Right forelimb (tissue), 1 donor: ENCODE measurements at places on chromosomes 7 and 10.

GRCh38 chr10:34139559-34139958, 675.5 kb downstream of the PARD3 start:
- DNase-seq, result no peak

DNA sequence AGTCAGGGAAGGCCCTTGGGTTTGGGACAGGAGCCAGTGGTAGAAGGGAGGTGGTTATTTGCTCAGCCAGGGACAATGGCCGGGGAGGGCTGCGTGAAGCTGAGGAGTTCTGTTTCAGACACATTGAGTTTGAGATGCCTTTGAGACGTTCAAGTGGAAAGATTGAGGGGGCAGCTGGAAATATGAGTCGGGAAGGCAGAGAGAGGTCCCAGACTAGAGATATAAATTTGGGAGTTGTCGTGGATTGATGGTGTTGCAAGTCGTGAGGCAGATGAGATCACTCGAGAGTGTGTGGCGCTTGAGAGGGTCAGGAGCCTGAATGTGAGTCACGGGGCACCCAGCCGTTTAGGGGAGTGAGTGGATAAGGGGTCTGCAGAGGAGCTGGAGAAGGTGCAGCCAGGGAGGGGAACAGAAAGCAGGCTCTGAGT, 73.3 kb downstream of the ZMIZ1 start:
- DNase-seq, result no peak

GRCh38 chr10:76459016-76459730, 1027.7 kb downstream of the LRMDA start:
- DNase-seq, result peak; percentile 49

GRCh38 chr7:25664593-25664992, 436.3 kb upstream of the NPVF start:
- DNase-seq, result no peak

DNA sequence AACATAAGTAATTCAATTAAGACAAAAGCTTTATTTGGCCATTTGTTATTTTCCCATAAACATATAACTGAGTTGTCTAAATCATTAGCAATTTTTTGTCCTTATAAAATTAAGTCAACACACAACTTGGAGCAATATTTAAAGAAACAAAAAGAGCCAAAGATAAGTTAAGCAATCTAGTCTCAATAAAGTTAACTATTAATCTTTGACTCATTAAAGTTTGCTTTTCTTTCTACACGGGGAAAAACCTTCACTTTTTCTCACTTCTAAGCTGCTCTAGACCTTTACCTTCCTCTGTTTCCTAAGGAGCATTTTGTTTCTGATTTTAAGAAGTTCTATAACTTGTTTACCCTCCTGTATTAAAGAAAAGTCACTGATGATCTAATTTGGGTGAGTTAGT, 867.1 kb upstream of the PHF14 start:
- no peak for DNase-seq

GRCh38 chr10:93199191-93199751, 125.6 kb downstream of the CYP26A1 start:
- DNase-seq, result peak; percentile 76

DNA sequence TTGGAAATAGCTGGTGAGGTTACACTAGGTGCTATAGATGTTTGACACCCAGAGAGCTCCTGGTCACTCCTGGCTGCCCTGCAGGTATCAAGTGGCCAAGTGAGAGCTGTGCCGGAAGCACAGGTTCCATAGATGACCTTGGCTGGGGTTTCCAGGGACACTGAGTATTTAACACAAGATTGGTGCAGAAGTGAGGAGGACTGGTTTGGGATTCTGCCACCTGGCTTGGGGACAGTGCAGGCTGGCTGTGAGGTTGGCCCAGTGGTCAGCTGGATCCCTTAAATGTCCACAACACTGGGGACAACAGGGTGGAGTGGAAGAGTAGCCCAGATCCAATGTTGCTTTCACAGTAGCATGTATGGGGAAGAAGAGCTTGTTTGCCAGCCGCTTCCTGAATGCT, 5.3 kb upstream of the ACHE start:
- DNase-seq, result no peak

DNA sequence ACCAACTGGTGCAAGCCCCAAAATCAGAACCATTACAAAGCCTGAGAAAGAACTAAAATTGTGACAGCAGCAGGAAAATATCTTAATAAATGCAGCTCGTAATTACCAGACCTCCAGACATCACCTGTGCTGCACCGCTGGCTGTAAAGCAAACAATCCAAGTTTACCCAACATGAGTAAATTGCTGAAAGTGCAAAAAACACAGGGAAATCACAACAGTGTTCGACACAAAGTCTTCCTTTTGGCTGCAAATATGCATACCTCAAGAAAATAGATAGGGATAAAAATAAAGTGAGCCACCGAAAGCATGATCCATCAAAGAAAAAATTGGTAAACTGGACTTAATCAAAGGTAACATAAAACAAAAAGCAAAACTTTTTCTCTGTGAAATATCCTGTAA, 101.7 kb downstream of the SLC16A9 start:
- no peak for DNase-seq

GRCh38 chr7:64888561-64888900, 14.5 kb upstream of the ZNF273 start:
- DNase-seq, result no peak

GRCh38 chr7:104976966-104977636, 36.9 kb upstream of the KMT2E start:
- no peak for DNase-seq

GRCh38 chr7:80643336-80643915, 5.0 kb downstream of the CD36 start:
- no peak for DNase-seq

DNA sequence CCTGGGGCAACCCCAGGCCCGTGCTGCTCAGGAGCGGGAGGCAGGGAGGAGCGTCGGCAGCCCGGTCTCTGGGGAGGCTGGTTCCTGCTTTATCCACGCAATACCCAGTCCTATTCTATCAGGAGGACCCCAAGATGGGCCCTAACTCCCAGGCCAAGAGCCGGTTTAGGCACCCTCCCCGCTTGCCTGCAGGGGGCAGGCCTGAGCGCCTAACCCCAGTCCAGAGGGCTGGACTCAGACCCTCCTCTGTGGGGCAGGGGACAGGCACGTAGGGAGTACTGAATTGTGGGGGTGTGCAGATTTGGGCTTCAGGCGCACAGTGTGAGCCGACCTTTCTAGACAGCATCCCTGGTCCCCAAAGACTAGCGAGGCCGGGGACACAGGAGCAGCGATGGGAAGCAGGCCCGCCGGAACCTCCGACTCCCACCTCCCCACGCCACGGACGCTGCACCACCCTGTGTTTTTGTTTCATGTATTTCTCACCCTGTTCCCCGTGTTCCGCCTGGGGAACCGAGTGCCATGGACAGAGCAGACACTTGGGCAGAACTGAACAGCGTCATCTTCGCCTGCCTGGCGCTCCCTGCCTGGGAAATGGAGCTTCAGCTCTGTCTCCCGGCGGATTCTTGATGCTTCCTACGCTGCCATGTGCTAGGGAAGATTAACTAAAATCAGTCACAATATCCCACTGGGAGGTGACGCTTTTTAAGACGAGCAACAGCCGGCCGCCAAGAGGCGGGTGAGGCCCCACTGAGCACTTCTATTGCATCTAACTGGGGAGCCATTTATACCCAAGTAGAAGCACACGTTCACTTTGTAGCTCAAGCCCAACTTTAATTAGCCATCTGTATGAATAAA, 5.3 kb downstream of the NUDT1 start:
- no peak for DNase-seq

DNA sequence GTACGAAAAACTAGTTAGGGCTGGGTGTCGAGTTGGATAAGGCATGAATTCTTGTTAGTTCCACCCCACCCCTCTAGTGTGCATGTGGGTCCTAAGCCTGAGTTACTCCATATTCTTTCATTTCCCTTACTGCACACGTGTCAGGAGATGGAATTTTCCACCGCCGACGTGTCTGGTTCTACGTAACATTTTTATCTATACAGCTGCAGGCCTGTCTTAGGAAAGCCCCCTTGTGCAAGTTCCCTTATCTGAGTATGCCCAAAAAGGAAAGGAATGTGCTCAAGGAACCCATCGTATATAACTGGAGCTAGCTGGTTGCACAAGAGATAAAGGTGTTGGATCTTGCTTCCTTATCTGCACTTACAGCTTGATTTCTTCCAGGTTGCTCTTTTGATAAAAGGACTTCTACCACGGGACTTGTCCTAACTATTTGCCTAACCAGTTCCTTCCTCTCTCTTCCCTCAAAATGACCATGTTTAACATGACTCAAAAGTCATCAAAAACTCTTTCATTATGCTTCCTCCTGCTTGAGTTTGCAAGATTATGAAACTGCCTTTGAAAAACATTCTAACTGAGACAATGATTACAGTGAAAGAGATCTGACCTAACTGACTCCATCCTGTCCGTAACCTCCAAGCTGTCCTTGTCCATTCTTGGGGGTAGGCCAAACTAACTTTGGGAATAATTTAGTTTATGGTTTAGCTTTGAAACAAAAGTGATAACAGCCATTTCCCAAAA, 181.4 kb downstream of the AKR1D1 start:
- DNase-seq, result no peak

DNA sequence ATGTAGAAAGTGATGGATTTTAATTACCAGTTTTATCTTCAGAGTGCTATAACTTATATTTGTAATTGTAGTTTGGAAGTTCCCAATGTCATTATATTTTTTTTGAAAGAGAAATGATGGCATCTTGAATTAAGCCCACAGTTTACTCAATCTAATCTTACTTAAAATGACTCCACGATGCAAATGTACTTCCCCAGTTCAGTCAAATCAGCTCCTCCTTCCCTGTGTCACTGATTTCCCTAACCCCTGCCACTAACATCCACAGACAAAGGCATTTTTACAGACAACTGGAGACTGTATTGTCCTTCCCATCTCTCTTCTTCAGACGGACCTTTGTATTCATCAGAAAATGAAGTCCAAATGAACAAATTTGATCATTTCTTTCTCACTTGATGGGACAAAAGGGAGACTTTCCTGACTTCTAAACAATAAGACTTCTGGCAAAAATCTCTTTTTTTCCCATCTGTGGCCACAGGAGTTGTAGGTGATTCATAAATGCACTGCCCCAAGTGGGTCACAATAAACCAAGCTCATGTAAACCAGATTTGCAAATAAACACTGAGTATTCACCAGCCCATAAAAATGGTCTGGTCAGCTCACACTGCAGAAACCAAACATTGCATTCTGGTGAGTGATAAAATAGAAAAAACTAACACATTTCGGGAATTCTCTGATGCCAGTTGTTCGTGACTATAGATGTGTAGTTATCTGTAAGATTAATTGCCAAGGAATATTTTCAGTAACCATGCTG, 162.9 kb downstream of the FANK1 start:
- DNase-seq, result no peak

- DNase-seq, result no peak
These were observed 4.7 kb downstream of the RBM20 start for GRCh38 chr10:110648692-110649346.

GRCh38 chr7:53035499-53036412, at the start of gene POM121L12:
TSS of gene POM121L12 (plus strand) at chr7:53035633. CDS start at chr7:53035672, 39 bp downstream.
- DNase-seq, result no peak

- no peak for DNase-seq
These were observed 176.0 kb downstream of the NOC3L start for GRCh38 chr10:94186722-94187121.
